ENCODE measurements at places on chromosomes 3 and 15.

DNA sequence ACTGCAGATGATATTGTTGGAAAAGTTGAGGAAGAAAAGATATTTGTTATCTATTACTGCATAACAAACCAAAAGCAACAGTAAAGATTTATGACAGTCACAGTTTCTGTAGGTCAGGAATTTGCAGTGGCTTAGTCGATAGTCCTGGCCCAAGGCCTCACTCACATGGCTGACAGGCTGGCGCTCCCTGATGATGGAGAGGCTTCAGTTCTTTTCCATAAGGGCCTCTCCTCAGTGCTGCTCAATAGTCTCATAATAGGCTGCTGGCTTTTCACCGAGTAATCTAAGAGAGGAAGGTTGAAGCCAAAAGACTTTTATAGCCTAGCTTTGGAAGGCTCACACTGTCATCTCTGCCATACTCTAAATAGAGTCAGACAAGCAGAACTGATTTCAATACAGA is 17.7 kb downstream of the IREB2 start:
- peak; percentile 23 for DNase-seq

GRCh38 chr3:175163686-175164085 is 304.6 kb downstream of the NAALADL2 start:
- DNase-seq: peak; percentile 99

DNA sequence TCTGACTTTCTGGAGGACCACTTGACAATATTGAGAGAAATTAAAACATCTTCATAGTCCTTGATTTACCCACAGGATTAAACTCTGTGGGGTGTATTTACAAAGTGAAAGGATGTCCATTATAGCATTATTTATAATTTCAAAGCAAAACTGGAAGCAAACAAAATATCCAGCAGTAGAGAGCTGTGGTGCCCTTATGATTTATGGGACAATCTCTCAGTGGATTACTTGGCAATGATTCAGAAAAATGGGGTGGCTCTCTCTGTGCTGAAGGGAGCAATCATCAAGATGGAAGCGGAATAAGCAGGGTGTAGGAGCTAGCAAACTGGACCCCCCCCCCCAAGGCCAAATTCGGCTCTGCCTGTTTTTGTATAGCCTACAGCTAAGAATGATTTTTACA is 9.0 kb downstream of the PPCDC start:
- DNase-seq: peak; percentile 1

GRCh38 chr15:101506491-101506890 is 17.0 kb upstream of the PCSK6 start:
- DNase-seq: no peak

DNA sequence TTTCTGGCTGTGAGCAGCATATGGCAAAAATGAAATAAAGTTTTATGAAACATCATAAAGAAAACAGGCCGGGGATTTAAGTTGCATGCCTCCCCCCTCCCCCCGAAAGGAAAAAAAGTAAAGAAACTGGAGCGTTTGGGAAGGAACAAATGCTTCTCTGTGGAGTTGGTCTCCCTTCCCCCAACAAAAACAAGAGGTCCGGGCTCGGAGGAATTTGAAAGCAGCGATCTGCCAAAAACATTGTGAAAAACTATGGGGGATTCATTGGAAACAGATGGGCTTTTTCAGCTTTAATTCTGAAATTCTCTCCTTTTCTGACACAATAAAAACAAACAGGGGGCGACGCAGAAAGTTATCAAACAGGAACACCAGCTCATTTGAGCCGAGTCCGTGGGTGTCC is 17.0 kb downstream of the RGMA start:
- DNase-seq: no peak

- no peak for DNase-seq
These were observed 39.1 kb downstream of the SEMA5B start for GRCh38 chr3:122988508-122988907.

- peak; percentile 20 for DNase-seq
These were observed 5.0 kb upstream of the IL17RE start for GRCh38 chr3:9897408-9898372.

- no peak for DNase-seq
These were observed 70.4 kb upstream of the OXTR start for GRCh38 chr3:8839607-8840325.

GRCh38 chr3:122671553-122671952 is 9.1 kb upstream of the PARP14 start:
- DNase-seq: peak; percentile 55

GRCh38 chr15:98874370-98874769 is 133.2 kb downstream of the PGPEP1L start:
- no peak for DNase-seq

GRCh38 chr3:16840101-16840424 is 44.7 kb upstream of the PLCL2 start:
- no peak for DNase-seq

GRCh38 chr3:81339040-81339845 is 422.2 kb downstream of the GBE1 start:
- peak; percentile 36 for DNase-seq

GRCh38 chr3:156808025-156808424 is 18.1 kb upstream of the LEKR1 start:
- no peak for DNase-seq

- no peak for DNase-seq
These were observed 242.0 kb upstream of the ARRDC4 start for GRCh38 chr15:97718509-97718908.

GRCh38 chr3:195160257-195160898 is 110.6 kb downstream of the XXYLT1 start:
- DNase-seq: no peak

DNA sequence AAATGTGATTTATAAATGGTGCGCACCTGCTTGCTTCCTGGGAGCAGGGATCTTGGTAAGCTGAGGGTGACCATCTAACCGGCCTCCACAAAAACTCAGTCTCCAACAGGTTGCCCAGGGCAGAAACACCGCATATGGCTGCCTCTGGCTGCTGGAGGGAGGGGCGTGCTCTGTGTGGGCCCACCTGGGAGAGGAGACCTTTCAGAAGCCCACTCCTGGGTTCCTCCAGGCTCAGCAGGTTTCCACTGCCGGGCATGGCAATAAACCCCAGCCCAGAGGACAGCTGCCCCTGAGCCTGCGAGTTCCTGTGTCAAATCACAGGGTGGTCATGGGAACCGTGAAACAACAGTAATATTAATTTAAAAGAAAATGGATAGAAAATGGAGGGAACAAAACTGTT is 85.6 kb downstream of the OCA2 start:
- no peak for DNase-seq

GRCh38 chr15:29449136-29449535 is 179.5 kb upstream of the NSMCE3 start:
- DNase-seq: no peak

GRCh38 chr15:58555162-58556027 is 123.6 kb downstream of the LIPC start:
- DNase-seq: no peak

DNA sequence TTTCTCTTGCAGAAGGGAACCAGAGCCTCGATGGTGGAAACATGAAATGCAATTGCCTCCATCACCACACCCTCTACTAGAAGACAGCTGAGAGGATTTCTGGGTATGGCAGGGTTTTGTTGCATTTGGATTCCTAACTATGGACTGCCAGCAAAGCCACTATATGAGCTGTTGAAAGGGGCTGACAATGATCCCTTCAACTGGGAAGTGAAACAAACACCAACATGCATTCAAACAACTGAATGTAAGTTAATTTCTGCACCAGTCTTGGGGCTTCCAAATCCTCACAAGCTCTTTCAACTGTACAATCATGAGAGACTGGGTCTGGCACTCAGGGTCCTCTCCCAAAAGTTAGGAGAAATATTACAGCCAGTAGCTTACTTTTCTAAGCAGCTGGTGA is 116.7 kb upstream of the PLCL2 start:
- no peak for DNase-seq

GRCh38 chr3:188824566-188824965 is 347.2 kb upstream of the TPRG1 start:
- DNase-seq: no peak

GRCh38 chr15:33443708-33444107 is 132.9 kb downstream of the RYR3 start:
- DNase-seq: no peak

GRCh38 chr15:99439524-99439835 is 126.3 kb upstream of the MEF2A start:
- no peak for DNase-seq

DNA sequence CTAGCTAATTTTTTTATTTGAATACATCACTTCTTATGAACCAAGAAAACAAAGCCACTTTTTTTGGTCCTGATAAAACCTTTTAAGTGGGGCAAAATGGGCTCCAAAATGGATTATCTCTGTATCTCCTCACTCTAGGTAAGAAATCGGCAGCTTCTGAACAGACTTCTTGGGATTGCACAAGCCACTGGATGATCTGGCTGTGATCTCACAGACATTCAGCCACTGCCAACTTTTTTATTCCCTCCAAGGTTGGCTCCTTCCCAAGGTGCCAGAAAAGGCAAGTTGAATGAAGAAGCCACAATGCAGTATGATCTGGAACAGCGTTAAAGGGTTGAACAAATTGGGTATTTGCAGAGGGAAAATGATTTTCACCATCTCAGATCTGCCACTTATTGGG is 73.2 kb downstream of the PRICKLE2 start:
- DNase-seq: peak; percentile 6

DNA sequence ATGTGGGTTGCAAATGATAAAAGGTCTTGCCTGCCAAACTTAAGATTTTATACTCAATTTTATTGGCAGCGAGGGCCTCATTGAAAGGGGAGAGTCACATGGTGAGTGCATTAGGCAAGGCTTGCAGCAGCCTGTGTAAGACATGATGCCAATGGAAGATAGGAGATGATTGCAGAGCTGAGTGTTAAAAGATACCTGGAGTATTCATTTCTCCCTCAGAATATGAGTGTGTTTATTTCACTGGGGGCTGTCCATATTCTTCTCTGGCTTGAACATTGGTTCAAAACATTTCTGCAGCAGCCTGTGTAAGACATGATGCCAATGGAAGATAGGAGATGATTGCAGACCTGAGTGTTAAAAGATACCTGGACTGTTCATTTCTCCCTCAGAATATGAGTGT is 165.2 kb upstream of the NUDT16 start:
- DNase-seq: no peak

DNA sequence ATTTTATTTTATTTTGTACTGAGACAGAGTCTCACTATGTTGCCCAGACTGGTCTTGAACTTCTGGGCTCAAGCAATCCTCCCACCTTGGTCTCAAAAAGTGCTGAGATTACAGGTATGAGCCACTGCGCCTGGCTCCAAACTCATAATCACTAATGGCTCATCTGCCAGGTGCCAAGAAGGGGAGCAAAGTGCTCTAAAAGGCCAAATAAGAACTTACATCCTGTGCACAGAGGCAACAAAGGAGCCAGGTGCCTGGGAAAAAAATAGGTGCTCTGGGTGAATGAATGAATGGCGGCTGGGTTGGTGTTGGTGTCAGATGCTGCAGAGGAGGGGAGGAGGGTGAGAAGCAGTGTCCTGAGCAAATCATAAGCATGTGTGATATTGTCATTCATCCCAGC is 25.9 kb upstream of the ADAMTS7 start:
- DNase-seq: no peak

DNA sequence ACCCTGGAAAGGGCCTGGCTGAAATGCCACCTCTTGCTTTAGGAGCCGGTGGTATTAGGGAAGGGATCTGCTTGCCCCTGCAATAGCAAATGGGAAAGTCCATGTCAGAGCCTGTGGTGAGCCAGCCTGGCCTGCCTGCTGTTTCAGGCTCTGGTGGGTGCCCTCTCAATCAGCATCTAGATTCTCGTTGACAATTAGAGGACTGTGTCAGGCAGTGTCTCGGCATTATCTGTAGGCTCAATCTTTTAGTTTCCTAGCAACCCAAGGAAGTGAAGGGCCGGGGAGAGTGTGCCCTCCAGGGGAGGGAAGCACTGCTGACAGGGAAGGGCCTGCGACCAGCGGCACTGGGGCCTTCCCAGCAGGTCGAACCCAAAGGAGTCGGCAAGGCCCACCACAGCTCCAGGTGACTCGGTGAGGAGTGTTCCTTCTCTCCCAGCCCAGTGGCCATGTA is 42.1 kb downstream of the TLE3 start:
- DNase-seq: no peak

DNA sequence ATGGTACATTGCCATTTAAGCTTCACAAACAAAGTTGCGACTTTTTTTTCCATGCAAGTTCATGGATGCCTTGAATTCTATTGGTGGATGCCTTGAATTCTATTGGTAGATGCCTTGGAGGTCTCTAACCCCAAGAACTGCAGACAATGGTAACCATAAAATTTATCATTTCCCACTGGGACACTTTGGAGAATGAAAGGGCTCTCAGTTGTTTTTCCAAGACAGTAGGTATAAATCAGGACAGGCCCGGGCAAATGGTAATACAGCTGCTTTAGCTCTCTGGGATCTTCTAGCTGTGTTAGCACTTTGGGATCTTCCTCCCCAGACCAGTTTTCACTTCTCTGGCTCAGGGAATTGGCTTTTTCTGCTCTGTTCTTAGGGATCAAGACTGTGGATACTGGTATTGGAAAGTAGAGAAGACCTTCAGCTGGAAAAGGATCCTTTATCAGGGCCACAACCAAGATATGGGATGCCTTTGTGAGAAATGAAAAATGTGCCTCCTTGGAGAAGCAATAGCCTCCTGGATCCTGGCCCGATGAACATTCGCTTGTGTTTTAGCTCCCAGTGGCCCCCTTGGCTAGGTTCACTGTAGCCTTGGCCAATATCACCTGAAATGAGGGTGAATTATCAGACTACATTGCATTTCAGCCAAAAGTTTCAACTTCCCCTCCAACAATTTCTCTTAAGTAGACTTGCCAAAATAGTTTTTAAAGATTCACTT is 8.3 kb downstream of the LRRC3B start:
- no peak for DNase-seq

- DNase-seq: no peak
These were observed 10.9 kb downstream of the PXYLP1 start for GRCh38 chr3:141242377-141243092.

DNA sequence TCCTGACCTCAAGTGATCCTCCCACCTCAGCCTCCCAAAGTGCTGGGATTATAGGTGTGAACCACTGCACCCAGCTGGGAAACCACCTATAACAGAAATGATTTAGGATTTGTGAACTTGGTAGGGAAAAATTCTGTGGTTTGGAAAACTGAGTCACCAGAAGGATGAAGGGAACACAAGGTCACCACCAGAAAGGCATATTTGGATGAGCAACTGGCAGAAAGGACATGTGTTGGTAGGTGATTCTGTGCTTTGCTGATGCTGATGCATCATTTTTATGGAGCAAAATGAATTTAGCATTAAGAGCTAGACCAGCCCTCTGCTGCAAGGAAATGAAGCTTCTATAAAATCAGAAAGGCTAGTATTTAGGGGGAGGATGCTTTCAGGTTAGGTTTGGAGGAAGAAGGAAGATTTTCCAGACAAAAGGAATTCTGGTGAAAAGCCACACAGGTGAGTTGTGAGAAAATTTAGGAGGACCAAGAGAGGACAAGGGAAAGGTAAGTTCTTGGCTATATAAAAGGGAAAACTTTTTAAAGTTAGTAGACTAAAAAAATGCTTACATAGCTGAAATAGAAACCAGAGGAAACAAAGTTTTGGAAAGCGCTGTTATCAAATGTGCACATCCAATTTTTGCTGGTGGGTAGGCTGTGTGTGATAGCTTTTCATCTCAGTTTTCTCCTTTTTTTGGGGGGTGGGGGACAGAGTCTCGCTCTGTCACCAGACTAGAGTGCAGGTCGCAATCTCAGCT is 3.6 kb downstream of the PXK start:
- DNase-seq: no peak
